NCI-H524 (cell line): ENCODE measurements at places on chromosomes 2 and 18.
A peak's percentile ranks its signal among the peaks of the same experiment; 100 is the strongest.

DNA sequence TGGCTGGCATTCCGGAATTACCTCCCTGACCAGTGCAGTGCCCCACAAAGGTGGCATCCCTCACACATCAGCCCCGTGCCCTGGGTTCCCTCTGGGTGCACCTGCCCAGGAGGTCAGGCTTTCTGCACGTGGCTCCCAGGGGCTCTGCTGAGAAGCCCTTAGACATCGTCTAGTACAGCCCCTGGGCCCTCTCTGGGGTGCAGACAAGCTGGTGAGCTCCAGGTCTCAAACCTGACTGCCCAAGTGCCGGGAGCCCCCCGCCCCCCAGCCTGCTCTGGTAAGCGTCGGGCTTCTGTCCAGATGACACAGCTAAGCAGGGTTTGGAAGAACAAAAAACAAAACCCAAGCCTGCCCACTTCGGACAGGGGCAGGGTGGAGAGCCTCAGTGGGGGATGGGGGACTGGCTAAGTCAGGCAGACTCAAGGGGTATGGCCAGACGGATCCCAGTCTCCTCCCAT, 20.2 kb downstream of the TWIST2 start:
- no peak for DNase-seq

DNA sequence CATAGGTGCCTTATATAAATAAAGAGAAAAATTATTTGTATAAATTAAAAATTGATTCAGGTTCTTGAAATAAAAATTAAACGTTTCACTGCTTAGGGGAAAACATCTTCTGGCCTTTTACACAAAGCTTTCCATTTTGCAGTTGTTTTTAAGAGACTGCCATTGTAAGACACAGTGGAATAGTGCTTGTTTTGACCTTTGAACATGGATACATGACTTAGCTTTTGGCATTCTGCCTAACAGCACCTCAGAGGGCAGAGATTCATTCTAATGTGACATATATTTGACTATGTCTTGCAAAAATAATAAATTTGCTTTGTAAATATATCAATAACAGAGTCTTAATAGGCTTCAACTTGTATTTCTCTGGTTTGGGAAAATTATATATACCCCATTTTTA, 142.1 kb downstream of the SLC4A10 start:
- no peak for DNase-seq

DNA sequence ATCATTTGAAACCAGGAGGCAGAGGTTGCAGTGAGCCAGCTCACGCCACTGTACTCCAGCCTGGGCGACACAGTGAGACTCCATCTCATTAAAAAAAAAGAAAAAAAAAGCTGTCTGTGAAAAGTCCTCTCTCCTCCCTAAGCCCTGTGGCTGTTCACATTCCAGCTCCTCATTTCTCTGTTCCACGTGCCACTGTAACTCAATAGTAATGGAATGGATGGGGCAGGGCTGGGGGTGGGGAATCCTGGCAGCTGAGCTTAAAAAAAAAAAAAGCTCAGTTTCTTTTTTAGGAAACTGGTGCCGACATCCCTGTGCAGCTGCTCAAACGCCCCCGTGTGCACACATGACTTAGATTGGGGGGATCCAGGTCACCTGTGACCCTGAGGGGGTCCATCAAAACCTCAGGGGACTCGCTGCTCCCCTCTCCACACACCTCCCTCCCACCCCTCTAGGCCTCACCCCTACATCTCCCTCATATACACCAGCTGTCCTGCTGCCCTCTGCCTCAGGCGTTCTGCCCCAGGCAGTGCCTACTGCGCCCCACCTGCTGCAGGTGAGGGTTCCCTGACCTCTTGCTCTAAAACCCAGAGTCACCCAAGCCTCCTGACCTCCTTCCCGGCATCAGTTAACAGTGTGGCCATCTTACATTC, 255.4 kb downstream of the AGAP1 start:
- DNase-seq = no peak

GRCh38 chr2:104378853-104379374, 475.0 kb upstream of the POU3F3 start:
- DNase-seq = peak; percentile 40

DNA sequence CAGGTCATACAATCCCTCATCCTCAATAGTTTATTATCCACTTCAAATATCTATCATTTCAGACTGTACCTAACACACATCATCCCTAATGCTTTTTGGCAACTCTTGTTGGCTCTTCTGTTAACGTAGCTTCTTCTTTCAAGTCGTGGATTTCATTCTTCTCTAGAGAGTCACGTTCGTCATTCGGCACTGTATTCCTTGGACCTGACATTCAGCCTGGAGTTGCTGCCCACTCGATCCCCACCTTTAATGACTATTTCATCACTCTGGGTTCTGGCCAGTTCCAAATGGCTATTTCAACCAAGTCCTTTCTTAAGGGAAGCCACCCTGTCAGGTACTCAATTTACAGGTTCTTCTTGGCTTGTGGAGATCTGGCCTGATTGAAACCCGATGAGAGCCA, 192.2 kb upstream of the RASGRP3 start:
- DNase-seq = no peak

- DNase-seq = no peak
Measured at GRCh38 chr2:178417916-178418315, 33.1 kb downstream of the PRKRA start.

- DNase-seq = no peak
Measured at GRCh38 chr2:86015006-86015405, 90.7 kb downstream of the POLR1A start.

DNA sequence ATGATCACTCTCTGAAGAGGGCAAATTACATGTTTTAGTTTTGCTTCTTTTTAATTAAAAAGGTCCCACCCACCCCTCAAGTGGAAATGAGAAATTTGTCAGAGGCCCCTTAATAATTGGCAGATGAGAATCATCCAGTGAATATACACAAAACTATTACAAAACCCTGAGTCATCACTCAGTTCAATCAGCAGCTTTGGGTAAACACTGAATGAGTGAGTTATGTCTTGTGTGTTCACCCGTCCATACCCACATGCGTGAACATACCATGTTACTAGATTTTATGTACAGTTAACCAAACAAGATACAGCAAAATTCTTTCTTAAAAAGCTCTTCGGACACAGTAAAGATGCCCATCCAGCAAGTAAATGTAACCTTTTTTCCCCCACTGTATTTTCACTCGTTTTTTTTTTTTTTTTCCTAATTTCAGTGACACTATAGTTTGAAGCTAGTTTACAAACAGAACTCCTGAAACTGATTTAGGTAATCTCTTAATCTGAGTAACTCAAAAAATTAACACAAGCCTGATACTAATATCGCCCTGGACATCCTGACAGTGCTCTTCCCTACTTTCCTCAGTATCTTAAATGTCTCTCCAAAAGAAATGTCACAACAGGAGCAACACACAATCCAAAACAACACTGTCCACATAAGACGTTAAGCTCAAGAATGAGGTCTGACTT, 1.4 kb downstream of the PSME4 start:
- DNase-seq = peak; percentile 30

GRCh38 chr2:1744151-1744445, 217 bp downstream of the PXDN start:
- peak; percentile 25 for DNase-seq

DNA sequence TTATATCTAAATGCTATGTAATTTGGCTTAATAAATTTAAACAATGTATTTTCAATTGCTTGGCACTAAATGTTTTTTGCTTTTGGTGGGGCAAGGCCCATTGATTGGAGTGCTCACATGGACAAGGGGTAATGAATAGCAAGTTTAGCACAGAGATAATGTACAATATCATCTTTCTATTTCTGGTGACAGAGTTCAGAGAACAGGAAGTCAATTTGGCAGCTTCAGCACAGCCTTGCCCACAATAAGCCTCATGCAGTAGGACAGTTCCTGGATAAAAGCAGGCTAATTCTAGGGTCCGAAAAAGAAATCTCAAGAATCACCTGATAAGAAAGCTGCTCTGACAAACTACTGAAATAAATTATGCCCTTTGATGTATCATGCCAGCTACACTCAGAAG, 443.9 kb upstream of the FSHR start:
- no peak for DNase-seq

DNA sequence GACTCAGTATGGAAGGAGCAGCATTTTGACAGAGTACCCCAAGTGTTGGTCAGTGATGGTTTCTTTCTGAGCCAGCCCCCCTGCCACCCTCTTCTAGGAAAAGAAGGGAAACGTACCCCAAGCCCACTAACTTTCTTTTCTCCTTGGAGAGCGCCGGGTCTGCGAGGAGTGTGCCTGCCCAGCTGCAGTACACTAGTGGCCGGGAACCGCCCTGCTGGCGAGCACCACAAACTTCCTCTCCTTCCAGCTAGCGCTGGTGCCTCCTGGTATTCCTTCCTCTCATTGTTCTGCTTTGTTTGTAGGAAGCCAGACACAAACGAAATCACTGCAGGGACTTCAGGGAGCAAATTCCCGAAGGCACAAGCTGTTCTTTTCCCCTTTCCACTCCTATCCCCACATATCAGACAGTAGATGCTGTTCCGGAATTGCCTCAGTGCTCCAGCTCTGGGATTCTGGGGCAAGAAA, 1.8 kb downstream of the CCDC85A start:
- DNase-seq = peak; percentile 46
